ENCODE measurements at places on chromosomes 4 and X. TPM values are rescaled to one million over a fixed set of nuclear protein-coding genes. Genes with fewer than 3 reads are reported as not detected.
A peak's percentile ranks its signal among the peaks of the same experiment; 100 is the strongest.

DNA sequence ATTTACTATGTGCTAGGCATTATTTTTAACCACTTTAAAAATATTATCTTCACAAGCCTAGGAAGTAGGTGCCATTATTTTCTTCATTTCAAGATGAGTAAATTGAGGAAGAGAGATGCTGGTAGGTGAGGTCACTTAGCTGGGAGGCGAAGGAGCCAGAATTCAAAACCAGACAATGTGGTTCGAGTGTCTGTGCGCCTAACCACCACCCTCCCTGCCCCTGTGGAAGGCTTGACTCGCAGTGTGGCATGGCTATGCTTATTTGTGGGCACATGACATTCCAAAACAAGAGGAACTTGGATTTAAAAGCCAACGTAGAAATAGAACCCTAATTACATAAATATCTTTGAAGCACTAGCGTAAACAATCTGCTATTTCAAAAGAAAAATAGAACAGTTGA is 226.6 kb upstream of the PITX2 start:
- no peak for ATAC-seq

GRCh38 chr4:154478547-154478946 is 13.1 kb downstream of the DCHS2 start:
- no peak for ATAC-seq

DNA sequence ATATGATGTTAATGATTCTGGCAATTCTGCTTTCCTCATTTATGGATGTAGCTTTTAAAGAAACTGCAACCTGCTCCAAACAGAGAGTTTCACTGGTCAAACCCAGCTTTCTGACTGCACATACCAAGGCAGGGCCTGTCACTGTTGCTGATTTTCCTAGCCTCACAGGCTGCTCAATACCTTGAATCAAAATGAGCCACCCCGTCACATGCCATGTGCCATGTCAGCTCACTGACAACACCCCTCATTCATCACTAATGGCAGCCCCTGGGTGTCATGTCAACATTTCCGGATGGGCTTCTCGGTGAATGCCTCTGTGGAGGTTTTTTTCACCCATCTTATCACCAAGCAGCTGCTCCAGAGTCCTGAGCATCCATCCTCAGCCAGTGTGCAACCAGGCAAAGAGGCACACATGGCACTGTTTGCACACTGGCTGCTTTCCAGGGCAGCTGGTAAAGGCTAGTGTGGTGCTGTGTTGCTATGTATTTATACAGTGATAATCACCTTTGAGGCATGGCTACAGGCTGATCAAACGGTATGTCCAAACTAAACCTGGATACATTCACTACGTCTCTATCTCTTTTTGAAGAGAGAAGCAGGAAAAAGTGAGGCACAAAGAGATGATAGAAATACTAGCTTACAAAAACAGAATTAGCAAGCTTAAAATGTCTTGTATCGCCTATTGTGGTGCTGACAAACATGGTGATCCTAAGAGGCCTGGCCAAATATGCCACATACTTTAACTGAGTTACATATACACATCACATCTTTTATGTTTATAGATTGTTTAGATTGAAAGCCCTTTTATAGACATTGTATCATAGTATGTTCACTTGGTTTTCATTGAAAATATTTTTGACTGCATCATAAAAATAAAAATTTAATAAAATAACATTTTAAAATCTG is 94.6 kb upstream of the INPP4B start:
- no peak for ATAC-seq

DNA sequence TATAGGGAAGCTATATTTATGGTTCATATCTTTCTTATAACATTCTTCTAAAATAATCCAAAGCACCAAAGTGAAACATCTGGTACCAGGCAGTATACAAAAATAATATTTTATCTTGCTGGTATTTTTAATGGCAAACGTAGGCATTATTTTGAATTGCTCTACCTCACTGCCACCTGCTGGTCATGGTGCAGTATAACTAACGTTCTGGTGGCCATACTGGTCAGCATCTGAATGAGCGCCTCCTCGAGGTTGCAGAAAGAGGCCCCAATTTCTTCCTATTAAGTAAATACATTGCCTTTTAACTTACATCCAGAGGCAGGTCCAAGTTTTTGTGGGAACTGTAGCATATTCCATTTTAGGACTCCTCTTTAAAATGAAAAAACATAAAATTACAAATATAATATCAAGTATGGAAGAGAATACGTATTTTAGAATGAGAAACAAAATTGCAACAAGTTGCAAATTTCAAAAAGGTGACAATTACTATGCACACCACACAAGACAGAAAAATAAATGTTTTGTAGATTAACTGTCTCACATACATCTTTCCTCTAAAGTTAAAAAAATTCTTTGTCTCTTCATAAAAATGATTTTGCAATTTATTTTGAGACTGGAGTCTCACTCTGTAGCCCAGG is 22.9 kb upstream of the CWH43 start:
- ATAC-seq: peak; percentile 48

GRCh38 chr4:24888475-24889344 is 24.1 kb downstream of the CCDC149 start:
- ATAC-seq: no peak

GRCh38 chrX:25287521-25287920 is 271.8 kb upstream of the ARX start:
- ATAC-seq: no peak

GRCh38 chr4:13618212-13618806 is 9.2 kb downstream of the BOD1L1 start:
- ATAC-seq: no peak

GRCh38 chr4:47531241-47531953 is 46.3 kb downstream of the ATP10D start:
- ATAC-seq: peak; percentile 73

DNA sequence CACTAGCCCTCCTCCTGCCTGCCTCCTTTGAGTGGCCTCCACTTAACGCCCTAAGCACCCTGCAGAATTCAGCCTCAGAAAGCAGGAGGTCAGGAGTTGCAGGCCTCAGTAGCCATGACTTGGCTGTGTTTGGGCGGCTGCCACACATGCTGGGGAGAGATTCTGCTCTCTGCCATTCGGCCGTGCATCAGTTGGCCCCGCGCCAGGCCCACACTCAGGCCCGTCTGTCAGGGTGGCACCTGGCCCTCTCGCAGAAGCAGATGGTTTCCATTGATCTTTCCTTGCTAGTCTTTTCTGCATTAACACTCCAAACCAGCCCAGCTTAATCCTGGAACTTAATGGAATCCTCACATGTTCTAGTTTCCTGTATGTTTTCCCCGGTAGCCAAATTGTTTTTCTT is 30.7 kb upstream of the ATP6AP2 start:
- no peak for ATAC-seq

DNA sequence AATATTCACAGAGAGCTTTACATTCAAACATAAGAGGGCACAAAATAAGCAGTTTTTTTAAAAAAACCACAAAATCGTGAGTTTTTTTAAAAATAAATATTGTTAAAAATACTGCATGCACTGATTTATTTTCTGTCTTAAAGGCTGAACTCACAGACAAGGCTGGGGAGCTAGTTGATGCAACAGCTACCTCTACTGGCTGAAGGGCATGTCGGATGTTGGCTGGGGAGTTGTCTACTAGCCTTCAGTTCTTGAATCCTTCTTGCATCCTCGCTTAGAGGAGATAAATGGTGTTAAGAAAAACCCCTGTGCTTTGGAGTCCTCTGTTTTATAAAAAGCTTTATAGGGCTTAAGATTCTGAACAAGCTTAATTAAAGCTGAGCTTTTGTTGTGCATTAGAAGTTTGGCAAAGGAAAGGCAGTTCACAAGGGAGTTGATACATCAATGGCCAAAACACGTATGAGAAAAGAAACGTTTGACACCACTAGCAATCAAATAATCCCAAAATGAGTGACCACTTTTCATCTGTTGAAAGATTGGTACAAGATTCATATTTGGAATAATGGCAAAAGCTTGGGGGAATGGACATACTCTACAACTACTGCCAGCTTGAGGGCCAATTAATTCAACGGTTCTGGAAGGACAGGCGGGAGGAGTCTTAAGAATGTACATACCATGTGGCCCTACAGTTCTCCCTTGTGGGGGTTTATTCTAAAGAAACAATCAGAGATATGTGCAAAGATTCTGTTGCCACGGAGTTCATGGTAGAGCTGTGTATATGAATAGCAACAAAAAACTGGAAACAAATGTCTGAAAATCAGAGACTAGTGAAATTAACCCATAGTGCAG is 94.7 kb downstream of the SEL1L3 start:
- ATAC-seq: peak; percentile 55

GRCh38 chr4:57037982-57038604 is 59.4 kb downstream of the POLR2B start:
- peak; percentile 78 for ATAC-seq

DNA sequence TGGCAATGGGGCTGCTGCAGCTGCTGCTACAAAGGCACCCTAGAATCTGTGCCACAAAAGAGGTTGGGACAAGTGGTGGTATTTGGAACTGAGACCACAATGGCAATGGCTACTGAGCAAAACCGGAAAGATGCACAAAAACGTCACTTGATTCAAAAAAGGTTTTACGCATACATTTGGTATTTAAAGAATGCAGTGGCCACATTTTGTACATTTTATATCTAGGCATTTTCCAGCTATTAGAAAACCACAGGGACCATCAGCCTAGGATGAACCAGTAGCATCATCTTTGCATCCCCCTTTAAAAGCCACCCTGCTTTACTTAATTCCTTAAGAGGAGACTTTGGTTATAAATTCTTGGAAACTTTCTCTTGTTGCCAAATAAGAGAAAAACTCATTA is 104.8 kb upstream of the CXCL13 start:
- no peak for ATAC-seq

GRCh38 chr4:122903766-122904288 is 18.6 kb downstream of the NUDT6 start:
- no peak for ATAC-seq

DNA sequence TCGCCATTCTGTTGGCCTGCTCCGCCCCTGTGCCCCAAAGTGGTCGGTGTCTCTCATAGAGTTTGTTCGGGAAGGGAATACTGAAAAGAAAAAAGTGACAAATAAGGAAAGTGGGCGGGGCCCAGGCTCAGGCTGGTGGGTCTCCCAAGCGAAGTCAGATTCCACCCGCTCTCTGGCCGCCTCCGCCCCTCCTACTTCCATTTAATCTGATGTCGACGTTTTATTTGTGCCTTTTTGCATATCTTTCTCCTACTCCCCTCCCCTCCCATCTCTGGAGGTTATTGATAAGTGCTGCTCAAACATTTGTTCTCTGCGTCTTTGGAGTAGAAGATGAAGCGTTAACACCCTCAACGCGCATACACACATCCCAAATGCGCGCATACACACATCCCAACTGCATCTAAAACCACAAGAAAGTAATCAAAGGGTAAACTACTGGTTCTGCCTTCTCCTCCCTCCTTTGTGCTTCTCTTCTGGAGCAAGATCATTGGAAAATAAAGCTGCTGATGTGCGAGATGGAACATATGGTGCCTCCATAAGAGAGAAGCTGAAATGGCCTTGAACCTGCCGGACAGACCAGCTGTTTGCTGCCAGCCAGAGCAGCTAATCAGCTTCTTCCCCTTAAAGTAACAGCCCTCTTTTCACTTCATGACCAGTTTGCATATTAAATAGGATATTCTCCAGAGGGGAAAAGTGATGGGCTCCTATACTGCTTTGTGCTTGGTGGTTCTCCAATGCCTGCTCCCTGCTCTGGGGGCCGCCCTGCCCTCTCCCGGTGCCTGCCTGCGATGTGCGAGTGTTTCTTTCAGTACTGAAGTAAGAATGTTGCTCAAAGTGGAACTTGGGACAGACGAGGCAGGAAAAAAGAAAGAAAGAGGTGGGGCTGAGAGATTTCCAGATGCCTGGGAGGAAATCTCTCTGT is 3.1 kb downstream of the MAMLD1 start:
- ATAC-seq: no peak

DNA sequence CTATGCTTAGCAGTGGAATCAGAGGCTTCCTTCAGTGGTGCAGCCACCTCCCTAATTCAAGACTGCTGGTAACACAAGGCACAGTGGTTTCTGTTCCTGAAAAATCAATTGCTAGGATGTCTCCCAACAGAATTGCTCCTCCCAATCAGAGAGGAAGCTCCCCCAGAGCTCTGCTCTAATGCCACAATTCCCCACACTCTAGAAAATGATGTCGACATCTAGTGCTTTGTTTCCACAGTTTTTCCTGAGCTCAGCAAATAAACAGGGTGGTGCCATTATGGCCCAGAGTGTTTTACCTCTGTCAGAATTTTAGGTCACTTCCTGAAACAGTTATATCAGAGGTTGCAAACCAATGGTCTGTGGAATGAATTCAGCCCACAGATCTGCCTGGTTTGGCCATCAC is 24.7 kb downstream of the TAB3 start:
- ATAC-seq: peak; percentile 75

DNA sequence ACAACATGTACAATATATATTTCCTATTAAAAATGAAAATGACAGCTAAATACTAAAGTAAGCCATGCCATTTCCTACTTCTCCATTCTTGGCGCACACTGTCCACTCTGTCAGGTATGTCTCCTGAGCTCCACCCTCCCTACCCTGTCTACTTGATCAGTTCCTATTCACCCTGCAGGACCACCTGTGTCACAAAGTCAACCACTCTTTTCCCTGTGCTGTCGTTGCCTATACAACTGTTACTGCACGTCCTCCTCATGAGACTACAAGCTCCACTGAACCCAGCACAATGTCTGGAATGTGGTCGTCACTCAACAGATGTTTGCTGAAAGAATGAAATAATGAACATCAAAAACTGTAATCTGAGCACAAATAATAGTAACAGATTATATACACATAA is 54.9 kb downstream of the SLC9A7 start:
- ATAC-seq: no peak

GRCh38 chrX:148333989-148334388 is 166.4 kb upstream of the AFF2 start:
- no peak for ATAC-seq

GRCh38 chr4:54924891-54925290 is 200.5 kb downstream of the KDR start:
- ATAC-seq: no peak

GRCh38 chr4:89109841-89110540 is 1.3 kb upstream of the TIGD2 start:
- no peak for ATAC-seq

DNA sequence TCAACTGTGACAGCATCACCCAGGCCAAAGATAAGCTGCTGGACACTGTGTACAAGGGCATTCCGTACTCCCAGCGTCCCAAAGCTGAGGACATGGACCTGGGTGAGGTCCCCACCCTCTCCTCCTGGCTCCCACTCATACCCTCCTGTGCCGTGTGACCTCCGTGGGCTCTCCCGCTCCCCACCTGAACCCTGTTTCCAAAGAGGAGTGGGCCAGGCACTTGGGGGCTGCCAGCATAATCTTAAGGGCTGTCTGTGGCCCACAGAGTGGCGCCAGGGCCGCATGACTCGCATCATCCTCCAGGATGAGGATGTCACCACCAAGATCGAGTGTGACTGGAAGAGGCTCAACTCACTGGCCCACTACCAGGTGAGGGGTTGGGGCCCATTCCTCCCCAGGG is 10.0 kb downstream of the LAGE3 start:
- no peak for ATAC-seq

- ATAC-seq: peak; percentile 96
These were observed at the start of gene NKX6-1 for GRCh38 chr4:84498935-84499623. Gene NKX6-1, minus strand, starts transcription at chr4:84499292. Its CDS starts 1,064 bp downstream, at chr4:84498228.

GRCh38 chr4:108030332-108030731 is 40.6 kb downstream of the HADH start:
- no peak for ATAC-seq

GRCh38 chr4:139635966-139636365 is 29.7 kb upstream of the MGST2 start:
- no peak for ATAC-seq

Gene MAGED2
- 177 TPM for total RNA-seq

Gene HOPX
- 3.0 TPM for total RNA-seq

Gene UGT2B7
- not detected for total RNA-seq

Gene CLDN34
- total RNA-seq: not detected

Gene YIPF7
- total RNA-seq: not detected

Gene TLR1
- 10.1 TPM for total RNA-seq

Gene AFP
- not detected for total RNA-seq

Gene LRP2BP
- total RNA-seq: 1.9 TPM

Gene TCEAL7
- 10.0 TPM for total RNA-seq

Gene GLRB
- total RNA-seq: 2.7 TPM

Gene HERC5
- 3.1 TPM for total RNA-seq
